Karpas-422 (cell line): ENCODE measurements at places on chromosomes 1 and 21. TPM values are rescaled to one million over a fixed set of nuclear protein-coding genes. Genes with fewer than 3 reads are reported as not detected.

The TCHH gene
- not detected in 2 replicates for total RNA-seq

GRCh38 chr1:2130871-2131289 is 63.7 kb downstream of the FAAP20 start:
- DNase-seq, result no peak

- no peak for DNase-seq
Measured at GRCh38 chr1:234525099-234525799, 46.3 kb upstream of the TARBP1 start.

- no peak for DNase-seq
Measured at GRCh38 chr1:184395937-184396480, 9.2 kb downstream of the C1orf21 start.

GRCh38 chr1:47524272-47524671 is 86.4 kb downstream of the FOXD2 start:
- no peak for DNase-seq

The DMRTA2 gene
- 0.04 TPM in 1 of 2 replicates, not detected in the other for total RNA-seq

GRCh38 chr1:213969958-213970555 is 17.7 kb upstream of the PROX1 start:
- DNase-seq, result no peak

The NUDT17 gene
- total RNA-seq, result 2.9 and 8.3 TPM in 2 replicates

- peak; percentile 64 for DNase-seq
Measured at GRCh38 chr1:41122851-41123518, 101.5 kb upstream of the SLFNL1 start.

The RHCE gene
- 3.1 TPM in 2 replicates for total RNA-seq

DNA sequence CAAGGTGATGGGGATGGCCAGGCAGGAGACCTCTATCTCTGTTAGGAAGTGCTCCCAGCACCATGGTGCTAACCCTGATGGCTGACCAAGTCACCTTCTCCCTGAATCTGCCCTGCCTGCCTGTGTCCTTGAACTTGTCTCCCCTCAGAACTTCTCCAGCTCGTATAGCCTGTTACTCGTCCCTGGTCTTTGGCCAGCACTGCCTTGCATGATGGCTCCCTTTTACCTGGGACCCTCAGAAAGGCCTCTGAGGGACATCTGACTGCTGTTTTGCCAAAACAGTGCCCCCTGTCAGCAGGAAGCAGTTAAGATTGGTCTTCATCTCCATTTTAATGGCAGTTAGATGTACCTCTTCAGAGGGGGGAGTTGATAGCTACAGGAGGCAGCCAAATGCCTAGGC is 148.3 kb downstream of the RHOU start:
- DNase-seq, result no peak

GRCh38 chr1:11882814-11883538 is 24.2 kb upstream of the NPPB start:
- no peak for DNase-seq

The GNG12 gene
- total RNA-seq, result not detected in 2 replicates

The ATP6V1G3 gene
- total RNA-seq, result not detected in 2 replicates

The YBEY gene
- 38.5 and 88.4 TPM in 2 replicates for total RNA-seq

DNA sequence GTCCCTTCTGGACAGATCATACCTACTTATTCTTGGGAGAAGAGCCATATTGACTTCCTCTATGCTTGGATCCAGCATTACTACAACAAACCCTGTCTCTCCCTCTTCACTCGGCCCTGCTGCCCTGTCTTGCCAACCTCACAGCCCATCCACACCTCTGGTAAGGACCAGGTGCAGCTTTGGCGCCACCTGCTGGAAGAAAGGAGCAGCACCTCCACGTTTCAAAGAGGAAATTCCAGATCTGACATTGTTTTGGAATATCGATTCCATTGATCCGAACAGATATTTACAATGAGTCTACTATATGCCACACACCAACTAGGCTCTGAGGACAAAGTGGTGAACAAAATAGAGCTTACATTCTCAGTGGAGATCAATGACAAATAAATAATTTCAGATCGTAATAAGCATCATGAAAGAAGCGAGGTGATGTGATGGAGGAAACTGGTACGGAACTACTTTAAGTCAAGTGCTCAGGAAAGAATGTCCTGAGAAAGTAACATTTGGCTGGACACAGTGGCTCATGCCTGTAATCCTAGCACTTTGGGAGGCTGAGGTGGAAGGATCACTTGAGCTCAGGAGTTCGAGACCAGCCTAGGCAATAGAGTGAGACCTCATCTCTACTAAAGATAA is 18.7 kb downstream of the MFSD2A start:
- peak; percentile 88 for DNase-seq

The OVAAL gene
- 3.6 and 4.2 TPM in 2 replicates for total RNA-seq

- DNase-seq, result no peak
Measured at GRCh38 chr21:22343303-22343702, 1345.1 kb downstream of the NCAM2 start.

GRCh38 chr1:156911577-156912298 is 8.7 kb upstream of the LRRC71 start:
- DNase-seq, result no peak
